ENCODE measurements at places on chromosomes 12 and 14. TPM values are rescaled to one million over a fixed set of nuclear protein-coding genes. Genes with fewer than 3 reads are reported as not detected.

The SIX4 gene
- total RNA-seq = 1.5 TPM

The CNTN1 gene
- total RNA-seq = 0.12 TPM

The EGLN3 gene
- total RNA-seq = 50.8 TPM

The TMEM229B gene
- total RNA-seq = 1.6 TPM

The SRRM4 gene
- total RNA-seq = 0.15 TPM

The NYNRIN gene
- 4.2 TPM for total RNA-seq

The ANO2 gene
- total RNA-seq = 6.9 TPM

The CLEC14A gene
- 38.1 TPM for total RNA-seq

The EAPP gene
- 20.0 TPM for total RNA-seq

The ANO4 gene
- total RNA-seq = 0.45 TPM

The JPH4 gene
- 0.06 TPM for total RNA-seq

The ARG2 gene
- total RNA-seq = 1.6 TPM

DNA sequence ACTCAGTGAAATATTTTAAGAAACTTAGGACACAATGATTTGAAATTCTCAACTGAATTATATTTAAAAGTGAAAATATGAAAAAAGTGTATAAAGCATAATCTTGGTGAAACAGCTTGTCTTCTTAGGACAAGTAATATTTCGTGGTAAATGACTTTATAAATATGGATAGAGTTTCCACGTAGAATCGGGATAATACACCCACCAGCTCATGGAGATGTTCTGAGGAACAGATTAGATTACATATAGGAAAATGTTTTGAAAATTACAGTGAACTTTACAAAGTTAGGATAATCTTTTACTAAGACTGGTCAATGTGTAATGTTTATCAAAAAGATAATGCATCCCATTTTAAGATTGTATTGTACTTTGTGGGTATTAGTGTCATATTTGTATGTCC lies 25.6 kb upstream of the MYF6 start:
- no peaks in the 10 kb centered on the region for H3K36me3 ChIP-seq
- no peak for DNase-seq
- no peaks in the 10 kb centered on the region for H3K27me3 ChIP-seq

DNA sequence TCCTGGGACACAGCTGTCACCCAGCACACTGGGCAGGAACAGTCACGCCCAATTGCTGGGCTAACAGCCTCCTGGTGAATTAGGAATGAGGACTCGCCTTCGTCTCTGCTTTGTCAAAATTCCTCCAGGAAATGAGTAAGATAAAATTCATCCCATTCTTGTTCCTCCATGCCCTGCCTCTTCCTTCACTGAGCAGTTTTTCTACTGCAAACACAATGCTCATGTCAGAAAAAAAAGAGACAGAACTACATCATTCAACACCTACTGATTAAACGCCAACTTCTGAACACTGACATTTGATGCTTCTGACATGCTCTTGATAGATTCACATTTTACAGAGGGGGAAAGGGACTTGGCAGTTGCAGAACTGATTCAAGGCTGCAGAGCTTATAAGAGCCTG lies 37.5 kb upstream of the DTX1 start:
- no peak overlapping the region for H3K27ac ChIP-seq
- H3K27me3 ChIP-seq = no peaks in the 10 kb centered on the region

DNA sequence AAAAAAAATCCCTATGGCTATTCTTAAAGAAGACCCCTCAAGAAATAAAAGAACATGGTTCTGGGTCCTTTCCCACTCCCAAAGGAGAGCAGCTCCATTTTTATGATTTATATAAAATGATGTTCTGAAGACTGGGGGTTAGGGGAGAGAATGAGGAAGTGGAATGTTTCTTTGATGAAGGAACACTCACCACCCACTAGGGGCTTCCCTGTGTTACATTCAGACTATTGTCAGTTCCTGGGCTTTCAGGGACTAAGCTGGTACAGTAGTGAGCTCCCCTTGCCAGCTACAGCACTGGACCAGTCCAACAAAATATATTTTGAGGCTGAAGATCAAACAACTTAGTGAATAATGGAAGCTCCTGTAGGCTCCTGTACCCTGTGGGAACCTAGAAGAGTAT lies 98.9 kb downstream of the HMGA2 start:
- H3K4me3 ChIP-seq = no peak overlapping the region
- no peaks in the 10 kb centered on the region for H3K36me3 ChIP-seq
- no peak for DNase-seq

- no peak for DNase-seq
- H3K4me3 ChIP-seq = no peak overlapping the region
- H3K27ac ChIP-seq = peak overlapping the region; percentile 82
- H3K4me1 ChIP-seq = peaks cover 59% of the 10 kb centered on the region
- no peaks in the 10 kb centered on the region for H3K36me3 ChIP-seq
Observed at GRCh38 chr14:64758025-64758521, 53.8 kb downstream of the PLEKHG3 start.

DNA sequence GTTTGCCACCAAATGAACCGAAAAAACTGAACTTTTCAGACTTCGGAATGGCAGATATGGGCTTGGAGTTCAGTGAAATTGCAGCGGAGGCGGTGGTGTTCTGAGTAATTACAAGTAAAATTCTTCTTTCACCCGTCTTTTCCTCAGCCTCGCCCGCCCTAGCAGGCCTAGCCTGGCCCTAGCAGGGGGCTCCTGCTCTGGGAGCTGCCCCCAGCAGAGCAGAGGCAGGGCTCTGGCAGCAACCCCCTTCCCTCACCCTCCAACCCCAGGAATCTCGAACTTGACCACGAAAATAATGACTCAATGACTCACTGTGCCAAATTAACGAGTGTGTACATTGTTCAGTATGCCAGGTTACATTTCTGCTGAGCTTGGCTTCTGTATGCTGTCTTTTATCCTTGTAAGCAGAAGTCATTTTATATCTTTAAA lies 1.1 kb downstream of the PAPLN start:
- peaks cover 43% of the 10 kb centered on the region for H3K4me1 ChIP-seq
- no peaks in the 10 kb centered on the region for H3K36me3 ChIP-seq
- H3K27me3 ChIP-seq = peaks cover 78% of the 10 kb centered on the region
- peak overlapping the region; percentile 48 for H3K4me3 ChIP-seq

- H3K4me3 ChIP-seq = no peak overlapping the region
- H3K4me1 ChIP-seq = no peaks in the 10 kb centered on the region
- DNase-seq = no peak
Observed at GRCh38 chr12:8648576-8649205, 13.9 kb downstream of the MFAP5 start.

- H3K27ac ChIP-seq = no peak overlapping the region
- H3K4me3 ChIP-seq = no peak overlapping the region
- H3K36me3 ChIP-seq = no peaks in the 10 kb centered on the region
Observed at GRCh38 chr12:66011731-66012130, 118.8 kb downstream of the LLPH start.

DNA sequence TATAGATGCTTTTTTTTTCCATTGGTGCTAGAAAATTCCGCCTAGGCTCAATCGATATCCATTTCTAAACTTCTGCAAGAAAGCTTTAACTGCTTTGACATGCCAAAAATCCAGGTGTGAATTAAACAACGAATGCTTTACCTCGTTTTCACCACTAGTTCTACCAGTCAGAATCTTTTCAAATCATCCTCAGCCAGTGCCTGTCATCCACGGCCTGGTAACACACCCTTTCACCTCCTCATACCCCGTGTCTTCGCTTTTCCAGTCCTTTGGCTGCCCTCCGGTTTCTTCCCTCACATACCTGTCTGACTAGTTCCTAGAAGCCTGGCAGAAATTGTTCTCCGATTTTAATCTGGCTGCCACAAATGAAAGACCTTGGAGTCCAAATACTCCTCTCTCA lies 1.4 kb upstream of the PHC1 start:
- H3K4me1 ChIP-seq = peaks cover 7% of the 10 kb centered on the region
- no peaks in the 10 kb centered on the region for H3K36me3 ChIP-seq
- DNase-seq = no peak
- peak overlapping the region; percentile 67 for H3K4me3 ChIP-seq
- H3K27me3 ChIP-seq = no peaks in the 10 kb centered on the region

DNA sequence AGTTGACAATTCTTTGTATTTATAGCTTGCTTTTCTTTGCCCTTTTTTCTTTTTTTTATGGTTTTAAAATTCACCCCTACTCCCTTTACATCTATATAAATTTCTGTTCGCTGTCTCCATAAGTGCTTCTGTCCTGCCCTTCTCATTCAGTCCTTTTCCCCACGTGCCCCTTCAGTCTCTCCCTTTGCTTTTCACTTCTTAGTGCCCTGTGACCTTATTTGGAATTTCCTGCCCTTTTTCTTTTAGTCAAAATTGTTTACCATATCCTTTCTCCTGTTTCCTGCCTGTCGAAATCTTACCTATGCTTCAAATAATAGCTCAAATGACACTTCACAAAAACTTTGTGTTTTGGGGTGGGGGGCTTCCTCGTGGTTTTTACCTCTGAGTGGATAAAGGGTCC lies 6.0 kb downstream of the TMX1 start:
- no peak overlapping the region for H3K27ac ChIP-seq
- H3K4me1 ChIP-seq = peaks cover 16% of the 10 kb centered on the region
- H3K36me3 ChIP-seq = peaks cover 25% of the 10 kb centered on the region
- no peak overlapping the region for H3K4me3 ChIP-seq
- no peaks in the 10 kb centered on the region for H3K27me3 ChIP-seq

DNA sequence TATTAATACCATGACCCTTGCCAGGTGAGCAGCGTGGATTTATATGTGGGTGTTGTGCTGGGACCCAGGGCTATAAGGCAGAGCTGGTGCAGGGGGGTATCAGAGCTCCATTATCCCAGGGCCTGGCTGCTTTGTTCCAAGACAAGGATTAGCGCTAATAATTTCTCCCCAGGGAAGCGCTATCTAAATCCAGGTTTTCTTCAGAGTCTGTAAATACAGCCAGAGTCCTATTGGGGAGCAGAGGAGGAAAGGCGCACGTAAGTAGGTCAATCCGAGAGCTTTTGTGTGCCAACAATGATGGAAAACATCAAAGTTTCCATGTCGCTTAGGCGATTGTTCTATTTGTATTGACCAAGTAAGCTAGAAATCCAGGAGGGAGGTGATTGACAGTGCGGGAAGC lies 1009.7 kb downstream of the VRK1 start:
- no peak for DNase-seq
- H3K27ac ChIP-seq = no peak overlapping the region
- peaks cover 7% of the 10 kb centered on the region for H3K27me3 ChIP-seq

- DNase-seq = no peak
- peaks cover 48% of the 10 kb centered on the region for H3K4me1 ChIP-seq
- no peaks in the 10 kb centered on the region for H3K36me3 ChIP-seq
- peak overlapping the region; percentile 99 for H3K27ac ChIP-seq
Observed at GRCh38 chr12:48781750-48782456, 7.0 kb downstream of the ADCY6 start.

- no peak overlapping the region for H3K4me3 ChIP-seq
- H3K4me1 ChIP-seq = no peaks in the 10 kb centered on the region
- peaks cover 8% of the 10 kb centered on the region for H3K27me3 ChIP-seq
- DNase-seq = no peak
Observed at GRCh38 chr12:52279422-52280318, 5.2 kb downstream of the KRT86 start.

GRCh38 chr12:96710127-96710745 lies 196.8 kb upstream of the NEDD1 start:
- DNase-seq = no peak
- H3K27me3 ChIP-seq = no peaks in the 10 kb centered on the region
- H3K27ac ChIP-seq = no peak overlapping the region
- no peak overlapping the region for H3K4me3 ChIP-seq
- H3K36me3 ChIP-seq = no peaks in the 10 kb centered on the region

DNA sequence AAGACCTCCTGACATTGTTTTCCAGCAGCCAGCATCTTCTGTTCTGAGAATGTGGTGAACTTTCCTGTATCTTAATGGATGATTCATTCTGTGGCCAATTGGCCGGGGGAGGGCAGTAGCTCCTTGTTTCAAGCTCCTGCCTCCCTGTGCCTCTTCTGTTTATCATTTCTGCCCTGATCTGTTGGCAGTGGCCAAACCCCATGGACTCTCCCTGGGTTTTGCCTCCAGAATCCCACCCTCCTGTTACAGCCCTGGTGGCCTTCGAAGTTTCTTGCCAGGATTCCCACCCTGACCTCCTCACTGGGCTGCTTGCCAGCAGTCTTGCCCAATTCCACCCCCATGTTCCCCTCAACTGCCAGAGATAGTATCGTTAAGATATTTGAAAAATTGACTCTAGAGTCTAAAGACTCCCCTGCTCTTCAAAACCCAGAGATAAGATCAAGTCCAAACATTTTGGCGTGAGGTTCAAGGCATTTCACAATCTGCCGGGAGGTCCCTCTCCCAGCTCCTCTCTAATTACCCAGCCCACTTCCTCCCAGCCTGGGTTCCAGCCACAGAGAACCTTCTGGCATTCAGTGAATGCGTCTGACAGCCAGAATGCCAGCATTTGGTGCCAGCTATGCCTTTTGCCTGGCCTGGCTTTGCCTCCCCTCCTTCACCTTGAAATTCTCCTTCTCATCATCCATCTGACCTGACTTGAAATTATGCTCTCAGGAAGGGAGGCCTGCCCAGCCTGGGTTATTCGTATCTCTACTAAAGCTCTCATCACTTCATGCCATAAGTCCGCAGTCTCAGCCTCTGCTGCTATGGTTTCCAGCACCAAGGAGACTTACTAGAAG lies 37.7 kb upstream of the TXNRD1 start:
- DNase-seq = peak; percentile 67
- no peaks in the 10 kb centered on the region for H3K36me3 ChIP-seq
- H3K27me3 ChIP-seq = no peaks in the 10 kb centered on the region
